ENCODE measurements at places on chromosomes 6 and 20.
A peak's percentile ranks its signal among the peaks of the same experiment; 100 is the strongest.

- no peak for DNase-seq
These were observed 257.4 kb downstream of the THBS2 start for GRCh38 chr6:168996356-168996625.

- no peak for DNase-seq
These were observed 3.9 kb downstream of the SYTL3 start for GRCh38 chr6:158653577-158654354.

- no peak for DNase-seq
These were observed 10.1 kb upstream of the ADAM33 start for GRCh38 chr20:3691897-3692296.

DNA sequence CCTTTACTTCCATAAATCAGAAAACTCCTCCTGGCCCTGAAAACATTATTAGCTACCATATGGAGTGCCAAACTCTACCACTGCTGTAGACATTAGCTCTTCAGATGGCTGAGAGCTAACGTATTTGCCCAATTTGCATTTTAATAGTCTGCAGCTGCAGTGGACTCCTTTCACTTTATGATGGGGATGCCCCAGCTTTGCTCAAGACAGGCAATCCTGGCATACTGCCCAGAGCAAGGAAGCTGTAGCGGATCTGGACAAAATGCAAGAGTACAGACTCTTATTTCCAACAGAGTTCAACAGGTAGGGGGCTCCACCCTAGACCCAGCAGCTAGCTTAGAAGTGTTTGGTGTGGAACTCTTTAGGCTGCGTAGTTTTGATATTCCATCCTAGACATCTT is 246.7 kb downstream of the FOXC1 start:
- peak; percentile 66 for DNase-seq

- no peak for DNase-seq
These were observed 122.1 kb downstream of the UST start for GRCh38 chr6:148868901-148869300.

GRCh38 chr6:5339786-5340185 is 78.5 kb downstream of the FARS2 start:
- no peak for DNase-seq

DNA sequence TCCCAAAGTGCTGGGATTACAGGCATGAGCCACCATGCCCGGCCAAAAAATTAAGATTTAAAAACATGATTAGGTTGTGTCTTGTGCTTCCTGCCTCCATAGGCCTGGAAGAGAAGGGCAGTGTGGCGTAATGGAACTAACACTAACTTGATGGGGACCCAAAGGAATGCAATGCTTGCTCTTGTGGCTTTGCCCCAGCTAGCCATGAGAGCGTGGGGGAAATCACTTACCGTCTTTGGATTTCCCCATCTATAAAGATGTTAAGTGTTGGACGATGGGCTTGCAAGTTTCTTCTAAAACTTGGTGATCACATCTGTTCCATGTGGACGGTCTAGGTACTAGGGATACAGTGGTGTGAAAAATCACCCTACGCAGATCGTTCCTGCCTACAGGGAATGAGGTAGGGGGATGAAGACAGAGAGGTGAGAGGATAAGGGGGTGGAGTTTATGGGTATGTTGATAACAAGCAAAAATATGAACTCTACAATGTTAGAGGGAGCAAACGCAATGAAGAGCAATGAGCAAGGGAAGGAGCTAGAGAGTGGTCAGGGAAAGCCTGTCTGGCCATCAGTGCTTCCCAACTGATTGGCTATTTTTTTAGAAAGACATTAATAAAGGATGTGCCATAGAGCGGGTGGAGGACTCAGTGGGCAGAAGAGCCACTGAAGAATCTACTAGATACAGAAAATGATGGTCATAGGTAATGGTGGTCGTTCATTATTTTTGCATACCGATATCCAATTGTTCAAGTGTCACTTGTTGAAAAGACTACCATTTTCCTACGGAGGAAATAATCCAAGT is 165.2 kb downstream of the BCAS1 start:
- no peak for DNase-seq

All from DMS79 (cell line).